ENCODE measurements at places on chromosomes 4 and X.

DNA sequence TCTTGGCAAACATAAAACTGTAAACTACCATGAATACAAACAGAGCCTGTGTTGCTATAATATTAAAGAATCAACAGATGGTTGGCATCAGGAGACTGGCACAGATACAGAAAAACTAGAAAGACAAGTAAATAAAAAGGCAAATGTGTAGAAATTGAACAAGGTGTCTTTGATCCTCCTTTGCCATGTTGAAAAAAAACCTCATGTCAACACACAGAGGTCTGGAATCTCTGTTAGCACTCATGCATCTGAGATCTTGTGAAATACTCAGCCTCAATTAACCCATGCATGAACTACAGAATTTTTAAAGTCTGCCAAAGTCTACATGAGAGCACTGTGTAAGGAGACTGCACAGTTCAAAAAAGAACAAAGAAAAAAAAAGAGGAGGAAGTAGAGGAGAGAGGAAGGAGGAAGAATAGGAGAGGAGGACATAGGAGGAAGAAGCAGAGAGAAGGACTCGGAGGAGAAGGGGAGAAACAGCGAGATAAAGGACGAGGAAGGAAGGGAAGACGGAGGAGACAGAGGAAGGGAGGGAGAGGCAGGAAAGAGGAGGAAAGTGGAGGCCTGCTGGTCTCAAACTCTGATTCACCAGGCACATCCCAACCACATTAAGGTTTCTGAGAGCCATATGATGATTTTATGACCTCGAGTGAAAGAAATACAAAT, 52.8 kb downstream of the PRDM5 start:
- no peak for DNase-seq

DNA sequence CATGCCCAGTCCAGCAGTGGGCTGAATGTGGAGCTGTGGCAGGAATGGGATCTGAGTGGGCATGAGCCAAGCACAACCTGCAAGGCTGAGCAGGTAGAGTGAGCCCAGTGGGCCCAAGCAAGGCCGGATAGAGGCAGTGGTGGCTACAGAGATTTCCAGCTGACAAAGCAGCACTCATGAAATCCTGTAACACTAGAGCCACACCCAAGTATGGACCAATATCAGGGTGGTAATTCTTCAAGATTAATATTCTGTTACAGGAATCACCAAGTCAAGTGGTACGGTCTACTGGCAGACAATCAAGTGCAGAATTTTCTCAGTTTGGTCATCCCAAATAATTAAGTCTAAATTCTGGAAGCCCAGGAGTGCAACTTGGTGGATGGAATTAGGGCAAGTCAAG, 132.4 kb upstream of the ENPEP start:
- DNase-seq, result no peak

DNA sequence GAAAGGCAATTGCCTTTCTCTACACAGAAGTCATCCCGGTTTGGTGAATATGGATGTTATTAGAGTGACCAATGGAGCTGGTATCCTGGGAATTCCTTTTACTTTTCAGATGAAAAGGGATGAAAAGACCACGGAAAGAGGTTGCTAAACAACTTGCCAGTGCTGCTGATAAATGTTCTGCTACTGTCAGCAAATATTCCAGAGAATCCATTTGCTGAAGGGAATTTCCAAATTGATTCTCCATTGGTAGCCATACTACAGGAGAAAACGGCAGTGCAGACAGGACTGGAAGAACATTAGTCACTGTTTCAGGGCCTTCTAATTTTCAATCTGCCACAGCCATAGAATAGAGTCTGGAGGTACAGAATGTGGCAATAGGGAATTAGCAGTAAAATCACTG, 451.5 kb downstream of the PCDH11X start:
- no peak for DNase-seq

DNA sequence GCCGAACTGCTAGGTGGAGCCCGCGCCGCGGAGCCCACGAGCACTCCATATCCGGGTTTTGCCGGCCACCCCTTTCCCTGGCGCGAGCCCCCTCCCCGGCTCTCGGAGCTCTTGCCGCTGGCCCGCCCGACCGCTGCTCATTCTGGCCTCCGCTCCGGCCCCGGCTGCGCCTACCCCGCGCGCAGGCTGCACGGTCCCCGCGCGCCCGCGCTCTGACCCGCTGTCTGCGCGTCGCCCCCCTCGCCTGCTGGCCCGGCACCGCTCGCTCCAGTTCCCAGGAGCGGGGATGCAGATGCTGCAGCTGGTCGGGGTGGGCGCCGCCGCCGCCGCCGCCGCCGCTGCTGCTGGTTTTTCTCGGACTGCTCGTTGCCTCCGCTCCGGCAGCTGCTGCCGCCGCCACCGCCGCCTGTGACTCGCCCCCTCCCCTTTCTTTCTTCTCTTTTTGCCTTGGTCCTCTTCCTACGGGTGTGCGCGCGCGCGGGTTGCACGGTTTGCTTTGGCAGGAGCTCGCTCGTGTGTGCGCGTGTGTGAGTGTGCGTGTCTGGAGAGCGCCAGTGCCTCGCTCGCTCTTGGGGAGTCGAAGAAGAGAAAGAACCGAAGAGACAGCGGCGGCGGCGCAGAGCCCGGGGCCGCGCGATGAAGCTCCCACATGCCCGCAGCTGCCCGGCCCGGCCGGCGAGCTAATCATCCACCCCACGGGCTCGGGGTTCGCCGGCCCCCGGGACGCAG, at the start of gene ADGRL3:
TSS of gene ADGRL3 (plus strand) at position 140 of the 729 bp plus-strand sequence.
- DNase-seq, result no peak

GRCh38 chrX:105999294-105999693, 39.2 kb downstream of the SERPINA7 start:
- DNase-seq, result no peak

DNA sequence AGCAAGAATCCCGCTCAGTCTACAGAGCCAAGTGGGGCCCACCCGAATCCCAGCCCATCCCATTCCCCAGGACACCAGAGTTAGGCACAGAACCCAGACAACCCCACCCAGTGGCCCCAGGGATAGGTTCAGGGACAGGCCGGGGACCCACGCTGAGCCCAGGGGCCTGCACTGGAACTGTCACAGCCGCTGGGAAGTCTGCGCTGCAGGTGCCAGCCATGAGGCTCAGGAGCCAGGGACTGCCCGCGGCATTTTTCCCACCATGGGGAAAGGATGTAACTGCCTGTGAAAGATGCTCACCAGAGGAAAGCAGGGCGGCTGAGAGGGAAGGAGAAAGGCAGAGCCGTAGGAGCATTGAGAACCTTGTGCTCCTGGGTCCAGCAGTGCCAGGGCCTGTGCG, 12.0 kb downstream of the EVC2 start:
- DNase-seq, result no peak

GRCh38 chrX:64093761-64094160, 111.7 kb downstream of the AMER1 start:
- DNase-seq, result no peak

GRCh38 chrX:115650916-115651315, 89.9 kb downstream of the PLS3 start:
- no peak for DNase-seq

GRCh38 chr4:108350332-108350731, 181.6 kb upstream of the LEF1 start:
- no peak for DNase-seq

DNA sequence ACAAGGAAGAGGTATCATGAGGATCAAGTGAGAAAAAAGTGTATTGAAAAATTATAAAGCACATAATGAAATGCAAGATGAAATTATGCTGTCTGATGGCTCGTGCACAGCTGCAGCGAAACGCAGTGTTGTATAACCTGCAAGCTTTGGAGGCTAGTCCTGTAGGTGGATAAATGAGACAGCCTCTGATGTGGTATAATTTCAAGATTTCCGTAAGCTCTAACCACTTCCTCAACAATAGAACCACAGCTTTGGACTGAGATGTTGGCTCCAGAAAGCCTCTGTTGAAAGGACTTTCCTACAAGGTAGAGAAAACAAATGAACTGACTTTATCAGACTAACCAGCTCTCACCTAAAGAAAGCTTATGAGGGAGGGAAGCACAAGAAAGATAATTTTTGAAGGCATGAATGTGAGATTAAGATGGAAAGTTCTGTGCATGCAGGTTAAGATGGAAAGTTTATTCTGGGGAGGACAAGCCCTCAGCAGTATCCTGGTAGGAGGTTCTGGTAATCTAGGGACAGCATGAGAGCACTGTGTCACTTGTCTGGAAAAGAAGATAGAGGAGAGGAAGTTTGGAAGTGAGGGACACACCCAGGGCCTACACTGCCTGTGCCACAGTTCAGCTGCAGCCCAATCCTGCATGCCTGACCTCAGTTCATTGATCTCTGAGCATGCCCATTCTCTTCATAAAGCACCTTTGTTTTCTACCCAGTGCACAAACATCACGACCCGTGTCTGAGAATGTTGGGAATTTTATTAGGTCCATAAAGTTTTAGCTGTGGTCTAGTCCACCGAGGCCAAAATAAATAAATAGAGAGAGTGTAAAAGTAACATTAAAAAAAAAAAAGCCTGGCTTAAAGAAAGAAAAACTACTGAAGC, 161.5 kb upstream of the SFRP2 start:
- DNase-seq, result no peak

DNA sequence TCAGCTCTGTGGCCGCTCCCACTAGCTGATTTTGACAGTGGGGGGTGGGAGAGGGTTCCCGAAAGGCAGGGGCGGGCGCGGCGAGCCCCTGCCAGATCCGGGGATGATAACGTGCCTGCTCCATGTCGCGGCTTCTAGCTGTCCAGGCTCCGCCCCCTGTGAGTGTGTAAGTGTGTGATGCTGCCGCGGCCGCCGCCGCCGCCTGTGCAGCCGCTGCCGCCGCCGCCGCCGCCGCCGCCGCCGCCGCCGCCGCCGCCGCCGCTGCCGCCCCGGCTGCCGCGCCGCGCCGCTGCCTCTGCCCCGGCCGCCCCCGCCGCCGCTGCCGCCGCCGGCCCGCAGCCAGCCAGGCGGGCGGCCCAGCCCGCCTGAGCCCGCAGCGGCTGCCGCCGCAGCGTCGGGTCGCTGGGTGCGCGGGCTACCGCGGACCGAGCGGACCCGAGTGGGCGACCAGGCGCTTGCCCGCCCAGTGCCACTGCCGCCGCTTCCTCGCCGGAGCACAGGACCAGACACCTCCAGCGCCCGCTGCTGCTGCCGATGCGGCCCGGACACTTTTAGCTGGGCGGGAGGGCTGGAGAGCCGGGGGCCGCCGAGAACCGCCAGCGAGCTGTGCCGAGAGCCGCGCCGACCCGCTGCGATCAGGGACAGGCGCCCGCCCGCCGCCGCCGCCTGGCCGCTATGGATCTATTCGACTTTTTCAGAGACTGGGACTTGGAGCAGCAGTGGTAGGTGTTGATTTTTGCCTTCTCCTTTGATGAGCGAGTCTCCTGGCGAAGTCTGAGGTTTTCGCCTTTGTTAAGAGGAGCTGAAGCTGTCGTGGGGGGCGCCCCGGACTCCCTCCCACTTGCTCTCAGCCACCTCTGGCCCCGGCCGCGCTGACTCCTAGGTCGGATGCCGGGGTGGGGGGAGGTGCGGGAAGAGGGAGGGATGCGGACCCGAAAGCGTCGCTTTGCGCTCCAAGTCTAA, at the start of gene AFF2:
TSS of gene AFF2 (plus strand) at position 195 of the 963 bp plus-strand sequence. CDS start at position 676, 481 bp downstream.
- DNase-seq, result no peak

DNA sequence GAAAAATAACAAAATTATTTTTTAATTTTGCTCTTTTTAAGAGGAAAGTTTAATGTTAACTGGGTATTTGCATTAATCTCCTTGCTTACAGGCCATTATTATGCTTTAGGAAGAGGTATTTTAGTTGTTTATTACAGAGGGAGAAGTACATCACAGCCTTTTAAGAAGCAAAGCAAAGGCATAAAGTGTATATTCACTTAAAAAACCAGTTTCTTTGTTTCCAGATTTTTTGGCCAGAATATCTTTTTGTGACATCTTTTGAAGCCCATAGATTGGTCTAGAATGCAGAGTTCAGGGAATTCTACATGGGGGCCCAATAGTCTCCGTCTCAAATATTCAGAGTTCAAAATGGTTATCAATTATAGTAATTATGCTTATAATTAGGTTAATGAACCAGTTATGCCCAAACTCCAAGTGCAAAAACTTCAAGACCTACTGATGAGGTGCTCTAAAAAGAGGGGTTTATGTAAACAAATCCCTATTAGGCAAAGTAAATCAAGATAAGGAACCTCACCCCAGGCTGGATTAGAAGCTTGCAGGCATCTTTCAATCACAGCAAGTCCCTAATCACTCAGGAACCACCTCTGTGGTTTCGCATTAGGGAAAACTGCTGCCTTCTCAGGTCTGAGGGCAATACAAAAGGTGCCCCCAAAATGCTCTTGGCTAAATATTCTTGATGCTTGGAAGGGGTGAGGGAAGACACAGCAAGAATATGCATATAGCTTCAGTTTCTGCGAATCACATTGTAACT, 1.4 kb downstream of the CXXC4 start:
- DNase-seq, result no peak

GRCh38 chrX:141668371-141668770, 30.2 kb downstream of the SPANXD start:
- DNase-seq, result no peak

DNA sequence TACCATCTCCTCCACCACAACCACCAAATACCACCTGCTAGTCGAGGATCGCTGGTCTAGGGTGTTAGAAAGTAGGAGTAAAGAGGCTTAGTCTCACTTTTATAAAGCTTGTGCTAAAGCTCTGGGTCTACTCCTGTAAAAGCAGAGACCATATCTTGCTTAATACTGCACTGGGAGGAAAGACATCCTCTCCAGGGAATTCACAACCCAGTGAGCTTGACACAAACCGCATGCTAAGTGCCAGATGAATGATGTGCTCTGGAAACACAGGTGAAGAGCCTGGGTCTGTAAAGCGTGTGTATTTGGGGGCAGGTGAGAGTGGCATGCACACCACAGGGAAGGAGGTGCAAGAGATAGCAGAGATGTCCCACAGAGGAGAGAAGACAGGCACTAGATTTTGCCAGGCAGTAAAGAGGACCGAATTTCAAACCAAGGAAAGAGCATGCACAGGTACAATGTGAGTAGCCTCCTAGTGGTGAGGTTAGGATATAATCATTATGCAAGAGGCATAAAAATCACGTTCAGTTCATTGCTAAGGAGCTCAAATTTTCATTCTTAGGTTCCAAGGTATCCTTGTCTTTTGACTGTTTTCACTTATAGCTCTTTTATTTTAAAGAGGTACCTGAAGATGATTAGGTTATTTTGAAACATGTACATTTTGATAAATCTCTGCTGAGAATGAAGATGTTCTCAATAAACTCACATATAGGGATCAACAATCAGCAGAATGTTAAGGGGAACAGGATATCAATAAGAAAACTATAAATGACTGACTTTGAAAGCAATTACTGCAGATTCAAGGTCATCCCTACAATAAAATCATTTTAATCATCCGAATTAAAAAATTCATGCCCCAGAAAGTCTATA, 20.7 kb downstream of the TAPT1 start:
- peak; percentile 33 for DNase-seq

GRCh38 chr4:105622269-105622668, 69.8 kb downstream of the ARHGEF38 start:
- DNase-seq, result no peak

DNA sequence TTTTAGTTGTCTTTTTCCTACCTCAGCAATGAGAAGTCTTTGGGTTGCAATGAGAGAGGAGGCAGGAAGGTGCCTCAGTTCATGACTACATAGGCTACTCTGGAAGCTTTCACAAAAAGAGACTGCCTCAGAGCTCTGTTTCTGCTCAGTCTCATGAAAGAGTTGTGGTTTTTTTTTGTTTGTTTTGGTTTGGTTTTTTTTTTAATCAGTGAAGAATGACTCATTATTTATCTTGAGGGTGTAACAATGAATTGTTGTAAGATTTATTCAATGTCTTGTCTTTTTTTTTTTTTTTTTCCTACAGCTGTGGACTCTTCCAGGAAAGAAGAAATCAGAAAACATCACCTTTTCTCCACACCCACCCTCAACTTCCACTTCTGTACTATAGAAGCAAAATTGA, 67.5 kb upstream of the CXCL13 start:
- DNase-seq, result no peak
